IMR-90 (cell line): ENCODE measurements at places on chromosomes 7 and 10. TPM values are rescaled to one million over a fixed set of nuclear protein-coding genes. Genes with fewer than 3 reads are reported as not detected.

DNA sequence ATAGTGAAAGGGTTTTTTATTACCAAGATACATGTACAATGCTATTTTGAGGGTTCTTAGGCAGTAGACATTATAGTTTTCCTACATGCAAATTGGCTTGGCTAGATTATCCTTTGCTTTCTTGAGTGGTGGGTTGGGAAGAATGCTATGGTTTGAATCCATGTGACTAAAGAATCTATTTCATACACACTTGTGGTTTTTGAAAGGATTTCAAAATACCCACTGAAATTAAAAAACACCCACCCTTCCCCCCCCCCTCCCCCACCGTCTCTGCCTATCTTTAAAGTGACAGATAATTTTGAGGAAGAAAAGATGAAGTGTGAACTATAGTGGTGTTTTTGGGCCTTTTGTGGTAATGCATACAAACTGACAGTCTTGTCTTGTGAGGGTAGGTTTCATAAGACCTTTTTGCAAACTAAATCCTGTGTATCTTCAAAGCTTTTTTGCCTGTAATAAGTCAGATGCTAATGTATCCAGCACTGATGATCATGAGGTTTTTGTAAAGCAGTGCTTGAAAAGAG is 90.9 kb downstream of the TPST1 start:
- DNase-seq = peak; percentile 81

DNA sequence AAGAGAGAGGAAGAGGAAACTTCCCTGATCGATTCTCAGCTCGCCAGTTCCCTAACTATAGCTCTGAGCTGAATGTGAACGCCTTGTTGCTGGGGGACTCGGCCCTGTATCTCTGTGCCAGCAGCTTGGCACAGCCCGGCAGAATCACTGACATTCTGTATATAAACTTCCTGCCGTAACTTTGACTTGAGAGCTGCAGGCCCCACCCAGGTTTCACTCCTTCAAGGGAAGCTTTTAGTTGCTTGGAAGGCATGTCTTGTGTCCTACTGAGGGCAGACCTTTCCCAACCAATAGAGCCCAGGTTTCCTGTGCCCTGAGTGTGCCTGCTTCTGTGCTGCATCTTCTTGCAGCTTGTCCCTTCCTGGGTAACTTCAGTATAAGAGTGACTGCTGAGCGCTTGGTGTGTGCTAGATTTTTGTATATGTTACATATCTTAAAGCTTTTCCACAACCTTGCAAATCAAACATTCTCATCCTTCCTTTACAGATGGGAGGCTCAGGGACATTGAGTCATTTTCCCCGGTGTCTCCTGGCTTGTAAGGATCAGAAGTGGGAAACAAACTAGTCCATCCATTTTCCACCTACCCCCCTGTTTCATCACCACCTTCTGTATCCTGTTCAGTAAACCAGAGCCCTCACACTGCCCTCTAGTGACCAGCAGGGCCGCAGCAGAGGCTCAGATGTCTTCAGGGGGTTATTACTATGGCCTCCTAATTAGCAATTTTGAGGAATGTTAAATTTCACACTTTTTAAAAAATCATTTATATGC is 225.2 kb upstream of the PRSS58 start:
- DNase-seq = peak; percentile 66

DNA sequence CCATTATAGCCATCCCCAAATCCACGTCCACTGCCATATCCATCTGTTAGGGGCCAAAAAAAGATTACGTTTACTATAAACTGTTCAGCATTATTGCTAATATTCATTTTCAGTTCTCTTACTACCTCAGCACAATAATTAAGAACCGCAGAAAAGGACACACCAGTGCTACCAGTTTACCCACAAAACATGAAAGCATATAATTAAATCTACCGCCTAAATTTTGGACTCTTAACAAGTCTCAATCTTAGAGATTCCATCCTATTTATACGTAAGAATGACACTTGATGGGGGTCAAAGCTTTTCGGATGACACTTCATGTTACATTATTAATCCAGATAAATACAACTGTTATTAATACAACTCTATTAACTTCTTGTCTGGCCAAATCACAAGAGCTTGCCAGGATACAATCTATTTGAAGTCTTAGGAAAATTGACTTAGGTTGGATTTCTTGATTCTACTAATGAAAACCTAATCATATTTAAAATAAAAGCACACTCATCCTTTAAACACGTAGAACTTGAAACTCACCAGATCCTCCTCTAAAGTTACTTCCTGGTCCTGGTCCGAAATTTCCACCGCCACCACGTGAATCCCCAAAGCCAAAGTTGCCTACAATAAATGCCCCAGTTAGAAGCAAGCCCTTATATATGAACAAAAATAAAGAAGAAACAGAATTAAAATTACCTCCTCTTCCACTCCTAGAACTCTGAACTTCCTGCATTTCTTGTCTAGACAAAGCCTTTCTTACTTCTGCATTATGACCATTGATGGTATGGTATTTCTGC is 4.5 kb downstream of the HNRNPA2B1 start:
- no peak for DNase-seq

AKR1D1 gene
- total RNA-seq = not detected in 2 replicates

- DNase-seq = no peak
These were observed 355.2 kb downstream of the CCSER2 start for GRCh38 chr10:84683550-84683949.

GRCh38 chr7:158548726-158549125 is 38.9 kb downstream of the PTPRN2 start:
- no peak for DNase-seq

DNA sequence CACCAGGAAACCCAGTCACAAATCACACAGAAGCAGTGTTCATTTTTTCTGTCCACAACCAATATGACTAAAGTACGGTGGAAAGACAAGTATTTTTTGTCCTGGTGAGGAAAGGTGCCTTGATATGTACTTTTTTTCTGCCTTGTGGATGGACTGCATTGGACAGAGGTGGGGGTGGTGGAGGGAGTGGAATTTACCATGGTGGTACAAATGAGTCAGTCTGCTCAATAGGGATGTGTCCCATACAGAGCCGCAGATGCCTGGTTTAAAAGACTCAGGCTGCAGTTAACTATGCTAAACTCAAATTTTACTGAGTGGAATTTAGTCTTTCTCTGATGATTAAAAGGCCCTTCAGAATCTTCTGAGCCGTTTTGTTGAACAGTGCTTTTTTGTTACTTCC is 674.5 kb upstream of the GALNT17 start:
- no peak for DNase-seq

DNA sequence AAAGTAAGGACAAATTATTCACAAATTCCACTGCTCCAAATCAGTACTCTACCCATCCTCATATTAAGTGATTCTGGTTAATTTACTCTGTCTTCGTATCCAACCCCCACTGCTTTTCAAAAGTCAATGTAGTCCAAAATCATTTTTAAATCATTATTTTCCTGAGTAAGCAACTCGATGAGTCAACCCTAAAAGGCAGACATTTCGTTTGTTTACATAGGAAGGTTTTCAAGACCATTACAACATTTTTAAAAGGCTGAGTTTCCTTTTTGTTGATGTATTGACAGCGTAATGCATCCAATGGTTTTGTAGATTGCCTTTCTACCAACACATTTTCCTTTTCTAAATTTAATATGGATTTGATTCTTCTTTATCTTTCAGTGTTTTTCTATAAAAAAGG is 523.0 kb upstream of the ANKRD30A start:
- peak; percentile 85 for DNase-seq

DNA sequence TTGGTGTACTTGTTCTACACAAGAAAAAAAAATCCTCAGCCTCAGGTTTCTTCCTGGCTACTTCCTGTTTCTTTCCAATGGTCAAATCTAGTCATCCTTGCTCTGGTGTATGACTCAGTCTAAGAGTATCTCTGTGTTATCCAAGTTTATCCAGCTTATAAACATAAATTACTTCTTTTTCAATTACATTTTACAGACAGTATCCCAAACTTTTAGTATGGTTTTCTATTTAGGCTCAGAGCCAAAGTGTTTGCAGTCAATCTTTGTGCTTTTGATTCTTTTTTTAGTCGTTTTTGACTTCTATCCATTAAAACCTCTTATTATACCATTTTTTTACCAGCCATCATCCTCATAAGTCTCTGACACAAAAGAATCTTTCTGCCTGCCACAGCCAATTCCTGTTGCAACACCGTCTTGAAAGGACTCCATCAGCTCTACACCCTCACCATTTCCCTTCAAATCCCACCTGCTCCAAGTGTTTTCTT is 294.6 kb downstream of the PTEN start:
- peak; percentile 96 for DNase-seq

GPNMB gene
- under 0.01 TPM in 1 of 2 replicates, not detected in the other for total RNA-seq

- DNase-seq = peak; percentile 17
These were observed 737.2 kb upstream of the ANKRD30A start for GRCh38 chr10:36388166-36388565.

MKX gene
- 0.28 and 0.36 TPM in 2 replicates for total RNA-seq

P4HA1 gene
- total RNA-seq = 241 and 376 TPM in 2 replicates

DNA sequence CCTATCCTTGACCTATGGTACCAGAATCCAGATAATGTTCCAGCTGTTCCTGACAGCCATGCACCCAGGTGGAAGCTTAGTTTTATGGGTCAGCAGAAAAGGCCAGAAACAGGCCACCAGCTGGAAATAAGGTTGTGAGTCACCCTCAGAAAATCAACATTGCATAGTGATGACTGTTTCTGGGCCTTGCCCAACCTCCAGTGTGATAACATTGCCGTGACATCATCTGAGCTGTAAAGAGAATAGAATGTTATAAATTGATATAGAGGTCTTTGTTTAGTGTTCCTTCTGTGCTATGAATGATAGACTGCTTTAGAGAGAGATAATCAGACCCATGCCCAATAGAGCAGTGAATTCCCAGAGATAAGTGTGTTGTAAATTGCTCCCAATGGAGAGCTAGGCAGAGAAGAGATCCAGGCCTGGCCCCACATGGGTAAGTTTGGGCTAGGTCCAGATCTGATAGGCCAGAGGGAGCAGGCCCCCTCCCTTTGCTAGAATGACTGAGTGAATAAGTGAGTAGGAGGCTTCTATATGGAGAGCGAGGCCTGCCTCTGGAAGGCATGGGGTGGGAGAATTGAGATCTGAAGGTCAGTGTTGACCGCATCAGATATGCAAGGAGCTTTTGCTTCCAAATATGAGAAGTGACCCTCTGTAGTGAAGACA is 14.2 kb upstream of the HPS1 start:
- peak; percentile 96 for DNase-seq

DNA sequence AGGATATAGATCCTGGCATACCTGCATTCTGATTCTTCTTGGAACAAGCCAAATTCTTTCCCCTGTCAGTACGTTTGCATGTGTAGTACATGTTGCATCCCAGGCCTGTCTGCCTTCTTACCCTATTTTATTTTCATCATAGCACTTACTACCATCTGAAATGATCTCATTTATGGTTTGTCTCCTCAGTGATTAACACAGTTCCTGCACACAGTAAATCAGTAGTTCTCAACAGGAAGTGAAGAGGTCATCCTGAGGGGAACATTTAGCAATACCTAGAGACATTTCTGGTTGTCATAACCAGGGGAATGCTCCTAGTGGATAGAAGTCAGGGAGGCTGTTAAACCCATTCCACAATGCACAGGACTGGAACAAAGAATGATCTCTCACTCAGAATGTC is 38.2 kb upstream of the SLC26A4 start:
- peak; percentile 81 for DNase-seq

DNA sequence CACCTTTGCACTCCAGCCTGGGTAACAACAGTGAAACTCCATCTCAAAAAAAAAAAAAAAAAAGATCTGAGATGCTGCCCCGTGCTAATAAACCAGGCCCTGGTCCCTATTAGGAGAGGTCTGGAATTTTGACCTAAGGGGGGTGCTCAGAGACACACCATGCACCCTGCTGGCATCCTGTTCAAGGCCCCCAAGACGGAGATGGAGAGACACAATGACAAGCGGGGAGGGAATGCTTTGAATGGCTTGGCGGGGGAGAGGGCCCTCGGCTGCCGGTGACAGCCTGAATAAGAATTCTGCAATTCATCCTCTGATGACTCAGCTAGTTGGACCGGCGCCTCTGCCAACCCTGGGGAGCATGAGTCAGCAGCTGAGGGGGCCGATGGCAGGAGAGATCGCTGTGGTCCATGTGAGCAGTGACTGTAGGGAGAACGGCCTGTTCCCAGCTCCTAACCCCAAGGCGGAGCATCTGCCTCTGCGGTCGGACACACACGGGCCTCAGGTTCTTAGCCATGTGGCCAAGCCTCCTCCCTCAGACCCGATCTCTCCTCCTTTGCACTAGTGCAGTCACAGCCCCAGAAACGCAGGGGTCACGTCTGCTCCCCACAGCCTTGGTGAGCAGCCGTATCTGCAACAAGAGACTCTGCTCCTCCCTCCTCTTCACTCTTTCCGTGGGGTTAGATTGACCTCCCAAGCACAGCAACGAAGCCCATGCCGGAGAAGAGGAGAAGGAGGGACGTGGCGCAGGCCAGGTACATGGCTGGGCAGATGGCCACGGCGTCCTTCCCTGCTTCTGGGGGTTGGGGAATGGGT is 14.9 kb downstream of the TRIM56 start:
- peak; percentile 99 for DNase-seq

ANXA8 gene
- 0.83 and 0.90 TPM in 2 replicates for total RNA-seq

- no peak for DNase-seq
These were observed 15.5 kb upstream of the WNT16 start for GRCh38 chr7:121313220-121313792.

DNA sequence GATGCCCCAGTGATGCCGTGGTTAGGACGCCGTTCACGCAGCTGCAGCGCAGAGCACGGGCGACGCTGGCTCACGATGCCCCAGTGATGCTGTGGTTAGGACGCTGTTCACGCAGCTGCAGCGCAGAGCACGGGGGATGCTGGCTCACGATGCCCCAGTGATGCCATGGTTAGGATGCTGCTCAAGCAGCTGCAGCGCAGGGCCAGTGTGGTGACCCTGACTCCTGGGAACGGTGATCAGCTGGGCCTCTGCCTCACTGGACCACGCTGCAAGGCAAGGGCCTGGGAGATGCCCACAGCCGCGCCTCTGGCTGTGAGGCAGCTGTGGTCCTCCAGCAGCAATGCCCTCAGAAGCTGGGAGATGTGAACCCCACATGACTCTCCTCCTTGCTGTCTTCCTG is 280.6 kb downstream of the DNAJB6 start:
- no peak for DNase-seq

DNA sequence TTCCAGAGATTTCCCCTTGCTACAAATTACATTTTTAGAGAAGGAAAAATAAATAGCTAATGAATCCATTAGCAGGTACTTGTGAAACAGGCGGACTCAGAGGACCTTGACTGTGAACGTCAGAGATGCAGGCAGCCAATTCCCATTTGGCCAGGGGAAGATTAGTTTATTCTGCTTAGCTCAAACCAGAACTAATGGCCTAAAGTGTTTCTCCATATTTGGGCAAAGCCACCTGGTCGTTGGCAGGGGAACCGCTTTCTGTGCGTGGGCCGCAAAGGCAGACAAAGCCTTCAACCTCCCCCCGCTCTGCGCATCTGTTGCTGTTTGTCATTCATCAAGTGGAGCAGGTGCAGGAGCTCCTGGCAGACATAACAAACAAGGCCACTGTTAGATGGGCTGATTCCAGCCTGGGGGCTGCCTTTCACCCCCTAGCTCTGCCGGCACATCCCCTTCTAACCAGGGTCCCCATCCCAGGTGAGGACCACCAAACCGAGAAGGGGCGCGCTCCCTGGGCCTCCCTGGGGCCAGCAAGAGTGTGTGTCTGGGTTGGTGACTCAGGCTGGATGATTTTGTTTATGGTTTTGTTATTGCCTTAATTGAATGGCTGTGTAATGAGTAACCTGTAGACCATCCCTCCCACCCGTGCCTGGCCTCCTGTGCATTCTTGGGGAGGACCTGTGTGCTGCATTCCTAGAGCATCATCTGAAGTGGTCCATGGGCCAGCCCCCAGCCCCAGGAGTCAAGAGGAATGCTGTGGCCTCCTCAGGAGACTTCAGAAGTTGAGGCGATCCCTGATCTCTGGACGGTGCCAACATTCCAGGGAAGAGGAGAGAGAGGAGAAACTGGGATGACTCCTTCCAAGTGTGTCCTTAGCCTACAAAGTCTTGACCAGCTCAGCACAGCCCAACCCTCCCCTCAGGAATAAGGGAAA is 14.5 kb upstream of the CPA1 start:
- peak; percentile 94 for DNase-seq

NPFFR1 gene
- not detected in 2 replicates for total RNA-seq
